ENCODE measurements at places on chromosomes 5 and 9.

- DNase-seq = peak; percentile 69
Observed at GRCh38 chr9:110977259-110977709, 61.0 kb downstream of the LPAR1 start.

- no peak for DNase-seq
Observed at GRCh38 chr5:51387884-51388275, 4.6 kb downstream of the ISL1 start.

DNA sequence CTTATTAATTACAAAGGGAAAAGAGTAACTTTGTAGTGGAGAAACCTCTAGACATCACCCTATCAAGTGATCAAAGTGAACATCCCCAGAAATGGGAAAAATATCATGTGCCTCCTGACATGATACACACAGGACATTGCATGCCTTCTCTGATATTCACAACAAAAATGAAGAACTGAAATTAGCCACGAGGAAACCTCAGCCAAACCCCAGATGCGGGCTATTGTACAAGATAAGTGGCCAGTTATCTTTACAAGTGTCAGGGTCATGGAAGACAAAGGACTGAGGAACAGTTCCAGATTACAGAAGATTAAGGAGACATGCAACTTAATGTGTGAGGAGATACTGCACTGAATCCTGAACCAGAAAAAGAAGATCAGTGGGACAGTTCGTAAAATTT lies 23.8 kb upstream of the NPM1 start:
- no peak for DNase-seq

GRCh38 chr9:95129476-95130291 lies 187.8 kb downstream of the FANCC start:
- DNase-seq = no peak

DNA sequence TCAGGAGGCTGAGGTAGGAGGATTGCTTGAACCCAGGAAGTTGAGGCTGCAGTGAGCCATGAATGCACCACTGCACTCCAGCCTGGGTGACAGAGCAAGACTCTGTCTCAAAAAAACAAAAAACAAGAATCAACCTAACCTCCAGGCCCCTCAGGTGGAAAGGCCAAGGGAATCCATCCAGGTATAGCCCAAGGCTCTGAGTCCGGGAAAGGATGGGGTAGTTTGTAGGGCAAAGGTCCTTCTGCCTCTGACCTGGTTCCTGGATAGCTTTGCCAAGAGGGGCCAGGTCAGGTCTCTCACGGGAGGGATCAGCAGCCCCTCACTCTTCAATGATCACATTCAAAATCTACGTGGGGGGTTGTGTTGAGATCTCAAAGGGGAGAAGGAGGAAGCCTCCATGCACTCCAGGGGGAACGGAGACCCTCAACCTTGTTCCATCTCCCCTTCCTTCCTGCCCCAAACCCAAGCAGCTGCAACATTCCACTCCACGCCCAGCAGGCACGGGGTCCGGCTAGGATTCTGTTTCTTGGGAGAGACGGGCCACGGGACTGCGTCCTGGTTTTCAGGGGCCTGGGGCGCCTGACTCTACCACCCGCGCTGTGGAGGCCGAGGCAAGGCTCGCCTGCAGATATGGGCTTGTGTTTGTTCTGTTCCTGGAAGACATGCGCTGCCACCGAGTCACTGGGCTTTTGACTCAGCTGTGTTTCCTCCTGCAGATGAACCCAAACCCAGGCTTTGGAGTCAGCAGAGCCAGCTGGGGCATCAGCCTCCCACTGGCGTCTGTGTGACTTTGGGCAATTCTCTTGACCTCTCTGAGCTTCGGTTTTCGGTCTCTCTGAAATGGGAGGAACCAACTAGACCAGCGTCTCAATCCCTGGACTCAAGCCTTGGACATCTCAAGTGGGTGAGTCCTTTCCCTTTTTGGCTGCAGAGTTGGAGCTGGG lies 35.5 kb downstream of the PLPP7 start:
- no peak for DNase-seq

DNA sequence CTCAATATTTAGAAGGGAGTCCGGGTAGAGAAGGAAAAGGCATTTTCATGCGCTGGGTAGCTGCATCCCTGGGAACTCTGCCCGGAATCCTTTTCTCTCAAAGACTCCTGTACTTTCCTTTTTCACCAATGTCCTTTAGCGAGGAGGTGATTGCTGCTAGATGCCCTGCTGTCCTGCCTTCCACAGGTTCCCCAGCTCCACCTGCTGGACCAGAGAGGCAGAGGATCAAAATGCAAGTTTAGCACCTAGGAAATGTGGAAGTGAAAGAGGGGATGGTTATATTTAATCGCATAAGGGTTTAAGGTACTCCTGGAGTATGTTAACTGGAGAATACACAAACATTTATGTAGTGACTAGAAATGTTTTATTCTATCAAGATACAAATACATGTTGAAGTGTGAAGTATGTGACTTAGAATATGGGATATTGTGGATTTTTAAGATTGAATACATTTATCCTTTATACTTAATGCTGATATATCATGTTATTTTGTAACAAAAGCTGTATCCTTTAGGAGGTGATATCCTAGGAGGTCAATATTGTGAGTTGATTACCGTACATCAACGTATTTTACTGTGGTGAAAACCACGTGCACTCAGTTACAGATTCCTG lies 145.7 kb downstream of the ARHGAP26 start:
- peak; percentile 55 for DNase-seq

DNA sequence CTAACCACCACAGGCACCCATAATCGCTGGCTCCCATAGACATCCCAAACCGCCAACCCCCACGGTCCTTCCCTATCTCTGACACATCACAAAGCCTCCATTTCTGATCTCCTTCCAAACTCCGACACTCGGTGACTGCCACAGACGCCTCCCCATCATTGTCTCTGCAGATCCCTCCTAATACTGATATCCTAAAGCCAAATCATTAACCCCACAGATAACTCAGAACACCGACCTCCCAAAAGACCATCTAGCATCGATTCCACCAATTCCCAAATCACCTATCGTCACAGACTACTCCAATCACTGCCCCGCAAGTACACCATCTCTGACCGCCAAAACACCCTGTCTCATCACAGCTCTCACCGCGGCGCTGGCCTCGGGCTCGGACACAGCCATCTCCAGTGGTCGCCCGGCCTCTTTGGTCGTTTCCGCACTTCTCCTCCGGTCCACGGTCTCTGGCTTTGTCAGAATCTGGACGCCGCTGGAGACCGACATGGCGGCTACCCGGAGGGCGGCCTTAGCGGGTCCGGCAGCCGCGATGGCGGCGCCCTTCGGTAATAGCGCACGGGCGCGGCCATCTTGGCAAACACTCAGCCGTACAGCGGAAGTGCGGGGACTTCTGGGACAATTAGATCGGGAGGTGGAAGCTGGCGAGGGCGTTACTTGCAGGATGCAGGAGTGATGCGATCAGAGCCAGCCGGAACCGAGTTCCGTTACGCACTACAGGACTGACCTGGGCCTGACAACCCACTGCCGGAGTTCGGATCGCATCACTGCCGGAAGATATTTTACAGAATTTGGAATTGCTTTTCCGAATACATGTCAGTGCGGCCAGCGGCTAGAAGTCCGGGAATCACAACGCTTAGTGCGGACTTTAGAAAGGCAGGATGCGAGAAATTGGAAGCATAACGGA lies at the start of gene ZFP37:
Gene ZFP37, minus strand, starts transcription at position 534 of the 916 bp plus-strand sequence. Its CDS starts 36 bp downstream, at position 498.
- DNase-seq = peak; percentile 98

GRCh38 chr5:93022796-93023447 lies 558.1 kb downstream of the NR2F1-AS1 start:
- DNase-seq = no peak

DNA sequence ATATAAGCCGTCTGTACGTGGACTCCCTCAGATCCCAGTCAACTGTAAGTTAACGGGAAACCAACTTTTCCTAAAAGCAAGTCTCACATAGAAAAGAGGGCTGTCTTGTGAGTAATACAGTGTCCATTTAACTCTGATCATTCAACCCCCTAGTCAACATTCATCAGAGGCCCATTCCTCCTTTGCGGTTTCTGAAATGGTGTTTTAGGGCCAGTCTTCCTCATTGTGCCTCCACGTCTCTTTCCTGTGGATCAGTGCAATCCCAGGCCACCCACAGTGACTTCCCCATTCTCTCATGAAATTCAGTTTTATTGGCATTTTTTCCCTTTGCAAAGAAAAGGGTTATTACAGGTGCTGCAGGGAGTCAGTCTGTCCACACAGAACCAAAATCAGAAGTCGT lies 261.8 kb downstream of the NR3C1 start:
- DNase-seq = peak; percentile 78

- DNase-seq = no peak
Observed at GRCh38 chr9:36214571-36214970, 23.9 kb downstream of the CLTA start.

GRCh38 chr5:113199122-113199905 lies 222.7 kb downstream of the DCP2 start:
- peak; percentile 55 for DNase-seq

- no peak for DNase-seq
Observed at GRCh38 chr9:78666818-78667414, 370.0 kb downstream of the PSAT1 start.

DNA sequence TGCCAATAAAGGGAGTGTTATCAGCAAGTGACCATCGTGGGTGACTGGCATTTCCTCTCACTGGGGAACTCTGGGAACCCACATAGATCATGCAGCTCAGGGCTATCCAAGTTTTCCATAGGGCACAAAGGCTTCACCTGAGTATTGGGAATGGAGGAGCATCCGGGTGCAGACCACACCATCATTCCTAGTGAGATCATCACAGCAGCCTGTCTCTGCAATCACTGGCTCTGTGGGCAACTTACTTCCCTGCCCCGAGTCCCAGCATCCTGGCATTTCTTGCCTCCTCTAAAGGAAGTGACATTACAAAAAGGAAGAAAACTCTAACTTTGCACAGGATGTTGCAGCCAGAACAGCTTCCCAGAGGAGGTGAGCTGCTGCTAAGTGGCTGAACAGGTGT lies 80.6 kb upstream of the SHB start:
- no peak for DNase-seq

- no peak for DNase-seq
Observed at GRCh38 chr9:82255481-82256176, 267.1 kb downstream of the SPATA31D1 start.

GRCh38 chr5:90307322-90307721 lies 102.2 kb downstream of the CETN3 start:
- DNase-seq = no peak

- DNase-seq = no peak
Observed at GRCh38 chr5:100517301-100517974, 17.7 kb upstream of the FAM174A start.

GRCh38 chr5:12242950-12243888 lies 339.0 kb upstream of the CTNND2 start:
- peak; percentile 10 for DNase-seq

DNA sequence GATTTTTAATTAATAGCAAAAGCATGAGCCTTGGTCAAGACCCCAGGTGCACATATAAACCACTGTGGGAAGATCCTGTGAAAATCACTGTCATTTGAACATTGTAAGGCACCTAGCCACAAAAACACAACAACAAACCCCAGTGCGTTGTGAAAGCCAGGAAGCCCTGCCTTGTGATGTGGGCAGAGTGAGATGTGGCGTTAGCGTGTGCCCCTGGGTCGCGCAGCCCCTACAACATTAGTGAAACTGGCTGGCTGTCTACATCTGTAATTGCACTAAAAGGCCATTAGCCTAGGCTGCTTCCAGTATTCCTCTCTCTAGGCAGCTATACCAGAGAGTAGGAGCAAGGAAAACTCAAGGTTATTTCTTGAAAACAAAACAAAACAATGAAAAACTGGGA lies 21.1 kb upstream of the PDZD2 start:
- no peak for DNase-seq

- no peak for DNase-seq
Observed at GRCh38 chr9:75455444-75455921, 367.2 kb downstream of the OSTF1 start.

DNA sequence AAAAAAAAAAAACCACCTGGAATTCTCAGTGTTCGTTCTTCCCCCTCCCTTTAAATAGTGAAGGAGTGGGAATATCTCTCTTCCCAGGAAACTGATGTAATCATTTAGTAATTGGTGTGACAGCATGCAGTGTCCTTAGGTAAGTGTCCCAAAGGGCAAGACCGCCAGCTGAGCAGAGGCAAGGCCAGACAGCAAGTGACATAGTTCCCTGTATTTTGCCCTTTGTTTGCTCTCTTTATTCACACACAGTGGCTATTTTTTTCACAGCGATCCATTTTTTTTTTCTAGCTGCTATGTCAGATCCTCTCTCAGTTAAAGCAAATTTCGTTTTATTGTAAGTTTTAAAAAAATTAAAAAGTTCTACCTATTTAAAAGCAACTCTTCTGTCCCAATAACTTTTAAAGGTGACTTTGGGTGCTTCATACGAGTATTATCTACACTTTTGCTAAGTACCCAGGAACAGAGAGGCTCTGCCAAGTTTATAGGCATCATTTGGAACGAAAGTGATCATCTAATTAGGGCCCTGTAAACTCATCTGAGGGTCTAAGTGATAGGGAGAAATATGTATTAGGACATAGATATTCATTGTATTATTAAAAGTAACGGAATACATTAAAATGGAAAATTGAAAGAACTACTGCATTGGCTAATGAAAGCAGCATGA lies 98.2 kb upstream of the ALDH1A1 start:
- peak; percentile 4 for DNase-seq

DNA sequence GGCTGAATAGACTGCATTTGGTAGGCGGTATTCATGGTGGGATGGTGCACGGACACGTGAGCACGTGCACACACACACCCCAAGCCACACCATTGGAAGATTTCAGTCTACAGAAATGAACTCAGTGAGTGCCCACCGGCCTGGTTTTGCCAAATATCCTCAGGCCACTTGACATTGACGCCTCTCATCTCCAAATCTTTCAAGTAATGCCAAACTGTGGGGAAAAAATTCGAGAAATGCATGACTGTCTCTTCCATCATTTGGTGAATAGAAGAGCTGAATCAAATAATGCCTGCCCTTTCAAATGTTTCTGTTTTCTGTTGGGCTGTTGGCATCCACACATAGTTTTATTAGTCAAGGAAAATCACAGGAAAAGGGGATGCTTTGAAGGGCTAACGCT lies 182.3 kb upstream of the EFNA5 start:
- no peak for DNase-seq

DNA sequence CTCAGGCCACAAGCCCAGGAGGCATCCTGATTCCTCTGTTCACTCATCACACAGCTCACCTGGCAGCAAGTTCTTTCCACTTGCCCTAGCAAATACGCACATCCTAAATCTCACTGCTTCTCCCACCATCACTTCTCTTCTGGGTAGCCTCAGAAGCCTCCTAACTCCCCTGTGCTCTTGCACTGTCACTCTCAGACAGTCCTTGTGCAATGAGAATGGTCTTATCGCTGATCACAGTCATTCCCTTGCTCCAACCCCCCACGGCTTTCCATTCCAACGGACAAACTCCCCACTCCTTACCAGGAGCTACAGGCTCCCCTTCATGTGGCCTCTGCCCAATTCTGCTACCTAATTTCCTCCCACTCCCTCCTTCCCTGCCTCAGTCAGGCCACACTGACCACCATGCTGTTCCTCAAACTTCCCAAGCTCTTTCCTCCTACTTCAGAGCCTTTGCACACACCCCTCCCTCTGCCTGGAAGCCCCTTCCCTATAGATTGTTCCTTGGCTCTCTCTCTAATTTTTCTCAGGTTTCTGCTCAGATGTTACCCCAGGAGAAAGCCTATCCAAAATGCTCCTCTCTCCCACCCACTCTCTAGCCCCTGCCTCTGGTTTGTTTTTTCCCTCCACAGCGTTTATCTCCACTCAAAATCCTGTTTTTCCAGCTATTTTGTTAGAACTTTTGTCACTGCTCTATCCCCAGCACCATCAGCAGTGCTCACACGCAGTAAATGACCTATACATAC lies 34.1 kb upstream of the TNFAIP8 start:
- DNase-seq = no peak

Data from Daoy (cell line).